ENCODE measurements at places on chromosomes 1 and 21.

DNA sequence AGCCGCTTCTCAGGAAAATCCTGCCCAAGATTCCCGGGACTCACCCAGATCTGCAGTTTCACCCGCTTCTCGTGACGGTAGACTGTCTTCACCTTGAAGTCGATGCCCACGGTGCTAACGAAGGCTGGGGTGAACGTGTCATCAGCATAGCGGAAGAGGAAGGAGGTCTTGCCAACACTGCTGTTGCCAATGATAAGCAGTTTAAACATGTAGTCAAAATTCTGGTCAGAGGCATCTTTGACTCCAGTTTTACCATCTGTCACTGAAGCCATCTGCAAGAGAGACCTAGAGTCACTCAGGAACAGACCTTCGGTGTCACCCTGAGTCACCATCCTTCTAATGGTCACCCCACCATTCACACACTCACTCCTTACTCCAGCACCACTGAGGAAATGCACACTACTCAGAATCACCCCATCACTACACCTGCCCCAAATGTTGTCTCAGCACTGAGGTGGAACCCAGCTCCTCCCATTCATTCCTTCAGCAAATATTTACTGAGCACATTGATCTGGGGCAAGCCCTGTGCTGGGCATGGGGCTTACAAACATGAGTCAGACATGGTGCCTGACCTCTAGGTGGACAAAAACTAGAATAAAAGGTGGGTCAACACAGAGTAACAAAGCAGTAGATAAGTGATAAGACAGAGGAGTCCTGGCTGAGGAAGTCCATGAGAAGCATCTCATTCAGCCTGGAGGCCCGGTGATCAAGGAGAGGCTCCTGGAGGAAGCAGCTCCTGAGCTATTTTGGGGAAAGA lies 13.5 kb downstream of the RAB3B start:
- no peak for DNase-seq

- DNase-seq: no peak
Observed at GRCh38 chr1:201968202-201968925, 13.1 kb downstream of the TIMM17A start.

GRCh38 chr1:93846992-93847810 lies 31.8 kb downstream of the DNTTIP2 start:
- peak; percentile 87 for DNase-seq

DNA sequence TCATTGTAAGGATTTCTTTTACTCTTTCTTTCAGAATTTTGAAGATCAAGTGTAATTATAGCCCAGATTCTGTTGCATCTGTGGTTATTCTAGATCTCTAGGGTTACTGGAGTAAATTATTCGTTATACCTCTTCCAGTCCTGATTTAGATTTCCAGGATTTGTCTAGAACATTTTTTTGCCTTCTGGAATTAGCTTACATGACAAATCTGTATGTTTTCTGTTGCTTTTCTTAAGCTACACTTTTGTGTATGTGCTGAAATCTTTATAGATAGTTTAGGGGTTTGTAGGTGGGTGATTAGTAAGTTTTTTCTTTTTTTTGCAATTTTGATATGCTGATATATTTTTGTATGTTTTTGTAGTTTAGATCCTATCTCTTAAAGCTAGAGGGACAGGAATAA lies 13.7 kb downstream of the RALGPS2 start:
- no peak for DNase-seq

GRCh38 chr1:28313702-28314546 lies 14.9 kb upstream of the MED18 start:
- no peak for DNase-seq

DNA sequence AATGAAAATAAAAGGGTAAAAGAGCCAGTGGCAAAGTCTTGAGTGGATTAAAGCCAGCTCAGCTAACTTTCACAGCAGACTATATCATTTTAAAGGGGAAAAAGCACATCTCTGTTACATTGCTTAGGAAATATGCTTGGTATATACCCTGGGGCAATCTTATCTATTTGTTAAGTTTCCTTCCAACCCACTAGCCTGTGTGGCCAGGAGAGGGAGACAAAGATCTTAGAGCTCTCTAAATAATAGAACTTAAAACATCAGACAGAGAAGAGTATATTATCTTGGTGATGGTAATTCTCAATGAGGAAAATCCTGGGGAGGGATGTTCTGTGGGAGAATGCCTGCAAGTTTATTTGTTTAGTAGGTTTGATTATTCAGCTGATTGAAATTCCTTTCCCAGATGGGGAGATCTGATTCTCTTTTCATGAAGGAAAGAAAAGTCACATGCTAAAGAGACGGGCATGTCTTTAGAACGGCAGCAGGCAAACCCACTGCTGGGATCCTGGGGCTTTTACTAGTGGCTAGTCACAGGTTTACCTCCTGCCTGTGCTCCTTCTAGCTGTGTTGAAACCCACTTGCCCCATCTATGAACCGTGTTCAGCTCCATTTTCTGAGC lies 3.6 kb downstream of the KCNE2 start:
- DNase-seq: no peak

DNA sequence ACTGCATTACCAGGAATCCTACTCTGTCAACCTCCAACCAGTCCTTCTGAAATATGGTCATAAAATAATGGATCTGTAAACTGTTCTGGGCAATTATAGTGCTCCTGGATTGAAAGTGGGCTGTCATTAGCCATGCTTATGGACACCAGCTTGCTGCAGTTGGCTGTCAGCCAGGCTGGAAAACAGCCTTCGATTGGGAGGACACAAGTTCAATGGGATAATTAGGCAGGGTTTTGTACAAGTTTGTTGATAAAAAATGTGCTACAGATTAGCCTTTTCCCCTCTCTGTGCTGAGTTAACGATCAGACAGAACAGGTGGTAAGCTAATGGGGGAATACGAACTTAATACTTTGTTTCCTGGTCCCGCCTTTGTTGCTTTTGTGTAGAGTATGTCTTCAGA lies 413.9 kb downstream of the DUSP10 start:
- DNase-seq: no peak

- DNase-seq: no peak
Observed at GRCh38 chr1:227604446-227604845, 41.1 kb downstream of the ZNF678 start.

DNA sequence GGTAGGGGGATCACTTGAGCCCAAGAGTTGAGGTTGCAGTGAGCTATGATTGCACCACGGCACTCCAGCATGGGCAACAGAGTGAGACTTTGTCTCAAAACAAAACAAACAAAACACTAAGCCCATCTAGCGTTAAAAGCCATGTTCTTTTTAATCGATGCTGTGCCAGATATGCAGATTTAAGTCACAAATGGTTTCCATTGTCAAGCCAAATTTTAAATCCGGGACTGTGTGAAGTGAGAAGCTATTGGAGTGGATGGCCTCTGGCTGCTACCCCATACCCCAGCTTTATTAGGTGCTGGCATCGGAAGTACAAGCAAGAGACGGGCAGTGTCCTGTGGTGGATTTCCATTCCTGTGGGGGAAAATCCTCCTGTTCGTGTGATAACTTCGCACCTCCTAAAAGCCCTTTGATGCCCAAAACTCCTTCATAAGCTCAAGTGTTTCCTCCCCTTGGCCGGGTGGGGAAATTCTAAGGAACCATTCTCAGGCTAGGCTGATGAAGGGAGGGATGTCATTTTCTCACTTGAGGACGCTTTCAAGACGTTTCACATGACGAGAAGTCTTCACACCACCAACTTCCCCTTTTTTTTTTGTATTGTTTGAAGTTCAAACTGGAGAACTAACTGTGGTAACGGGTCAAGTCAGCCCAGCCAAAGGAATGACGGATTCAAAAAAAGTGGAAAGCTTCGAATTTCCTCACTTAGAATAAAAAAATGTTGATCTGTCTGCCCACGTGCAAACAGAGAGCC lies 140.8 kb downstream of the KAZN start:
- no peak for DNase-seq

DNA sequence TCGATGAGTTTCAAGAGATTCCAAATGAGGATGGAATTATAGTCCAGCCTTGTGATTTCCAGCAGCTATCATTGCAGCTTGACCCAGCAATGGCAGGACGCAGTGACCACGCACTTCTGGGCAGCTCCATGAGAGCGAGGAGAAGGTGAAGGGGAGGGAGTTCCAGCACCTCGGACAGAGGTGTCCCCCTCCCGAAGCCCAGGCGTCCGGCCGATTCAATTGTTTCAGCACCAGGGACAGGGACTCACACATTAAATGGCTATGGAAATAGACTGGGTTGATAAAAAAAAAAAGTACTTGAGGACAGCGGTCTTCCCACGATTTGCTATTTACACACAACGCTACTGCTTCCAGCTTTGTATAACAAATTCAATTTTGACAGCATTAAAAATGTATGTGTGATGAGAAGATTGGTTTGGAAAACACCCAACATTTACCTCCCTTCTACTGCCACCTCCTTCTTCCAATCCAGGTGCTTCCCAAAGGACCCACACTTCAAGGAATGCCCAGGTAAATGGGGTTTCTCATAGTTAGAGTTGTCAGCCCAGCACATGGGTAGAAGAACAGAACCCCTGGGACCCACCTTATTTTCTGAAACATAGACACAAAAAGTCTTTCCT lies 71.8 kb downstream of the DISP3 start:
- DNase-seq: no peak

GRCh38 chr1:928825-929661 lies 5.3 kb downstream of the SAMD11 start:
- DNase-seq: no peak

DNA sequence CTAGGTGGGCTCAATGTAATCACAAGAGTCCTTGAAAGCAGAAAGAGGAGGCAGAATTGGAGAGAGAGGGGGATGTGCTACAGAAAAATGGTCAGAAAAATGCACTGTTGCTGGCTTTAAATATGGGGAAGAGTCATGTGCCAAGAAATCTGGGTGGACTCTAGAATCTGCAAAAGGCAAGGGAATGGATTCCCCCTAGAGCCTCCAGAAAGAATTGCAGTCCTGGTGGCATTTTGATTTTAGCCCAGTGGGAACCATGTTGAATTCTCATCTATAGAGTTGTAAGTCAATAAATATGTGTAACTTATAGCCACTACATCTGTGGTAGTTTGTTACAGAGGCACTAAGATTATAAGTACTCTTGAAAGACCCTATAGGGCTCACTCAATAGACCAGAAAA lies 210.3 kb downstream of the ASTN1 start:
- DNase-seq: no peak

- peak; percentile 8 for DNase-seq
Observed at GRCh38 chr1:206117151-206117948, at the start of gene AVPR1B. TSS of gene AVPR1B (minus strand) at chr1:206117388. CDS start at chr1:206116890, 498 bp downstream.

GRCh38 chr1:112881742-112882127 lies 74.3 kb downstream of the SLC16A1 start:
- DNase-seq: no peak

GRCh38 chr1:42456754-42457089 lies 379 bp downstream of the PPCS start:
- peak; percentile 10 for DNase-seq

DNA sequence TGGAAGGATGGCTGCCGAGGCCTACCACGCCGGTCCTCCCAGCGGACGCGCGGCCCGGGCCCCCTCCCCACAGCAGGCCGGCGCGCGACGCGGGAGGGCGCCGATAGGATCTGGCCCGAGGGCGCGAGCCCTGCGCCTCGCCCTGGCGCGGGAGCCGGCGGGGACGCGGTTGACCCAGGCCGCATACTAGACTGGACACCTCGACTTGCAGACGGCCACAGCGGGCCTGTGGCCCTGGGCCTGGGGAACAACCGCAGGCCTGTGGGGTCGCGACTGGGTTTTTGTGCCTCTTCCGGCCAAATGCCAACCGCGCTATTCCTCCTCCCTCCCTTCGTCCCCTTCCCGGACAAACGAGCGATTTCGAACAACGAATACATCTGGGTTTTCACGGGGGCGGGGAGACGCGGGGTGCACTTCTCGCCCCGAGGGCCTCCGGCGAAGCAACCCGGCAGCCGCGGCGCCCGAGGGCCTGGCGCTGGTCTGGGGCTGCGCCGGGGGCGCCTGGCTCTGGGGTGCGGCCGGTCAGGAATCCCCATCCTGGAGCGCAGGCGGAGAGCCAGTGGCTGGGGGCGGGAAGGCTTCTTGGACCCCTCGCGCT lies 2.4 kb downstream of the NHLH2 start:
- DNase-seq: no peak

GRCh38 chr1:201250326-201251011 lies 32.8 kb upstream of the PKP1 start:
- no peak for DNase-seq

- DNase-seq: no peak
Observed at GRCh38 chr1:83500531-83500930, 498.4 kb downstream of the TTLL7 start.

GRCh38 chr1:185297982-185298381 lies 19.1 kb downstream of the IVNS1ABP start:
- no peak for DNase-seq

- no peak for DNase-seq
Observed at GRCh38 chr1:239763850-239764249, 327.8 kb upstream of the FMN2 start.

DNA sequence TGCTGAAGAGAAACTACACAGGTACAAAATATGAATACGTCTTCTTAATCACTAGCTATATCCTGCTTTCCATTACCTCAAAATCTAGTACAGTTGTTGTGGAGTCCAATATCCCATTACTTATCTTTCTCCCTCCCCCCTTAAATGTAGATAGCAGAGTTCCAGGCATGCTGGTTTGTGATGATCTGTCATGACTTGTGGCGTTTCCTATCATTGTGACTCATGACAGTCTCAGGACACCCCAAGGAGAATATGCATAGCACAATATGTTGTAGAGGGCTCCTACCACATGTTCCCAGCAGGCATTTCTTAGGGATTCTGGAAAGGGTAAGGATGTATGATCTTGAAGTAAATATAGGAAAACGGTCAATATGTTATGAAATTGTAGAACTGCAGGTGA lies 206.9 kb downstream of the USH2A start:
- no peak for DNase-seq

GRCh38 chr1:183697814-183698590 lies 44.9 kb upstream of the APOBEC4 start:
- no peak for DNase-seq

DNA sequence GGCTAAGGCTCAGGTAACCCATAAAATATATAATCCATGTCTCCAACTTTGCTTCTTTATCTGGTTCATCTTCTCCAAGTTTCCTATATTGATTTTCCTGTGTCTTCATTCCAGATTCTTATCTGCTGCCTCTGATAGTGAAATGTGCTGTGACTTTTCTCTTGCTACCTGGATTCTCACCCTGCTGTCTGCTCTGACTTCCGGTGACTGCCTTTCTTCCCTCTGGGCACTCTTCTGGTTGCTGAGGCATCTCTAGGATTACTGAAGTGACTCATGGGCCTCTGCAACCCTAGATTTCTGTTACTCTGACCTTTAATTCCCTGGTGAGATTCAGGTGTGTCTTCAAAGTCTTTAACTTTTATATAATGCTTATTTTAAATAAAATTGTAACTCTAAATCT lies 46.9 kb downstream of the GIPC2 start:
- DNase-seq: no peak

GRCh38 chr1:227781314-227781930 lies 34.1 kb upstream of the PRSS38 start:
- no peak for DNase-seq

- no peak for DNase-seq
Observed at GRCh38 chr1:182707122-182707521, 22.7 kb upstream of the RGS8 start.
